ENCODE measurements at places on chromosomes 4 and X. TPM values are rescaled to one million over a fixed set of nuclear protein-coding genes. Genes with fewer than 3 reads are reported as not detected.

Gene FOXR2
- total RNA-seq: not detected

Gene SPARCL1
- total RNA-seq: 306 TPM

Gene SYNPO2
- 8.4 TPM for total RNA-seq

Gene DACH2
- not detected for total RNA-seq
